ENCODE measurements at places on chromosomes 1 and 21.

DNA sequence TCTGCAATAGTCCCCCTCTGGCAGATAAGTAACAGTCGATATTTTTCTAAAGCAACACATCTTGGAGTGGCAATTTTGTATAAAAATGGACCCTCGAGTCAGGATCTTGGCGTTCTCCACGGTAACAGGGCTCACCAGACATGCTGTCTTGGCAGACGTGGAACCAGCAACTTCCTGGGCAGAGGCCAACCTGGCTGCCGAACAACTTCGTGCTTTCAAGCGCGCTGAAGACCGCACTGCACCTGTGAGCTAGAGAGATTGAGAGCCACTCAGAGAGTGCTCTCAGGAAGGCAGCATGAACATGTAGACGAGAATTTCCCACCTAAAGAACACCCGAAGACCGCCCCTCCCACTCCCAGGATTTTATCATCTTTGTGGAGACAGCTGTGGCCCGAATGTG, 7.3 kb downstream of the C1orf174 start:
- no peak for DNase-seq

- DNase-seq: no peak
These were observed 5.5 kb downstream of the RHOC start for GRCh38 chr1:112701227-112702066.

GRCh38 chr21:36910581-36911307, 55.7 kb downstream of the HLCS start:
- peak; percentile 86 for DNase-seq

DNA sequence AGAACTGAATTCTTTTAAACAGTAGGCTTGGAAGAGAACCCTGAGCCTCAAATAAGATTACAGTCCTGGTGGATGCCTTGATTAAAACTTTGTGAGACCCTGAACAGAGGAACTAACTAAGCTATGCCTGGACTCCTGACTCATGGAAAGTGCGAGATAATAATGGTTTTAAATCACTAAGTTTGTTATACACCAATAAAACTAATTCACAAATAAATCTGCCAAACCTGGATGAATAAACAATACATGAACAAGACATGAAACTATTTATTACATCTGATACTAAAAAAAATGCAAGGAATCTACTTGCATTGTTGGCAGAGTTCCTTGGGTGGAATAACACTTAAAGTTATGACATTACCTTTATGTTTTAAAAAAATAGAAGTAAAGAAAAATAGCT, 118.4 kb downstream of the PIGK start:
- no peak for DNase-seq

DNA sequence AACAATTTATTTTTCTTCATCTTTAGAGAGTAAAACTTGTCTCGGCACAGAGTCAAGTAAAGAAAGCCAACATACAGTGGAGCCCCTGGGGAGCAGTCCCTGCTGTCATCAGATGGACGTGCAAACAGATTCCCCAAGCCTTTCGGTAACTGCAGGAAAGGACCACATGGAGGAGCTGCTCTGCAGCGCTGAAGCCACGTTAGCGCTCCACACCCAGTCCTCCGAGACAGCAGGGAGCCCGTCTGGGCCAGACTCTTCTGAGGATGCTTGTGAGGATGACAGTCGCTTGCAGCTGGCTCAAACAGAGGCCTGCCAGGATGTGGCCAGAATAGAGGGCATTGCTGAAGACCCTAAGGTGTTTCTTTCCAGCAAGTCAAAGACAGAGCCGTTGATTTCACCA, 77.1 kb upstream of the SCCPDH start:
- DNase-seq: no peak

- no peak for DNase-seq
These were observed 1.7 kb upstream of the TNFRSF9 start for GRCh38 chr1:7942214-7942921.

DNA sequence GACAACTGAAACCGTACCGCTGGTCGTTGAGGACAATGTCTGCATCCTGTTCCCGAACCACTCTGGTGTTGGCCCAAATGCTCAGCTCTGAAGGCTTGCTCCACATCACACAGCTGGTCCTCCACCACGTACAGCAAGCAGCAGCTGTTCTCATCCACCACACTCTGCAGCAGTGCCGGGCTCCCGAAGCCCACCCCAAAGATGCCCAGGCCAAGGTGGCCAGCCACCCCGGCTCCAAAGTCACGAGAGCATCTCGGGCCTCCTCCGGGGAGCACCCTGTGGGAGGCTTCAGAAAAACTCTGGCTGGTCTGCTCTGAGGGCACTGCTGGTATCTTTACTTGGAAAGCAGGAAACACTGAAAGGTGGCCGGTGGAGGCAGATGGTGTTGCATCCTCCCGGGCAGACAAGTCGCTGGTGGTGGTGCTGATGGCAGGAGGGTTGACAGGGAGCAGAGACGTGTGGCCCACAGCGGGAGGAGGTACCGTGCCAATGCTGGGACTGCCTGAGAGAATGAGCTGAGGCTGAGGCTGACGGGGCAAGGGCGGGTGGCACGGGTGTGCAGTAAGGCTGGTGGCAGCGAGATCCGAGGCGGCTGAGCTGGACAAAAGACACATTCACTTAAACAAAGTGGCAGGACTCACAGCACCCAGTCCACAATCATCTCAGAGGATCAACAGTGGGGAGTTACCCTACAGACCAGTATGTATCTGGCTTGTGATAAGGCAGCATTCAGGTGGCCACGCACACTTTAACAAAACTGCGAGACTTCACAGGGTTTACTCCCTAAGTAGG, 6.5 kb upstream of the CCDC27 start:
- no peak for DNase-seq

DNA sequence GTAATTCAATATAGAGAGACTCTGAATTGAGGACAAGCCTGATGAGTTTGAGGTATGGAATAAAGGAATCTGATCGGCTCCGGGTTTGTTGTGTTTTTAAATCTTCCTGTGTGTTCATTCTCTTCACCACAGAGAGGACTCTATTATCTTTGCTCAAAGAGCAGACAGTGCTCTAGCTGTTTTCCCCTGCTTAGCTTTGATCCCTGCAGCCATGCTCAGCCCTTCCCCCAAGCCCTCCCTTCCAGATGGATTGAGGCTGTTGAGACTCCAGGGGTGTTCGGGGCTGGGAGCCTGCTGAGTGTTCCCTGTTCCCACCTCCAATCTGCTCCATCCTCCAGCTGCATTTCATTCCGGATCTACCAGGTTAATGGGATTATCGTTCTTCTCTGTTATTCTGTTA, 74.2 kb upstream of the CXADR start:
- DNase-seq: no peak

DNA sequence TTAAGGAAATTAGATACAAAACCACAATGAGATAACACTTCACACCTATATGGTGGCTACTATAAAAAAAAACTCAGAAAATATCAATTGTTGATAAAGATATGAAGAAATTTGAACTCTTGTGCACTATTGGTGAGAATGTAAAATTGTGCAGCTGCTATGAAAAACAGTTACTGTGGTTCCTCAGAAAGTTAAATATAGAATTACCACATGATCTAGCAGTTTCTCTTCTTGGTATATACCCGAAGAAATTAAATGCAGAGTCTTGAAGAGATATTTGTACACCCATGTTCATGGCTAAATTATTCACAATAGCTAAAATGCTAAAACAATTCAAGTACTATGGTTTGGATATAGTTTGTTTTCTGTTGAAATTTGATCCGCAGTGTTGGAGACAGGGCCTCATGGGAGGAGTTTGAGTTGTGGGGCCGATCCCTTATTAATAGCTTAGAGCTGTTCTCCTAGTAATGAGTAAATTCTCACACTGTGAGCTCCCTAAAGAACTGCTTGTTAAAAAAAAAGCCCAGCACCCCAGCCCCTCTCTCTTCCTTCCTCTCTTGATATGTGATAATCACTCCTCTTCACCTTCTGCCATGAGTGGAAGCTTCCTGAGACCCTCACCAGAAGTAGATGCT, 1412.1 kb downstream of the PLA2G4A start:
- no peak for DNase-seq

DNA sequence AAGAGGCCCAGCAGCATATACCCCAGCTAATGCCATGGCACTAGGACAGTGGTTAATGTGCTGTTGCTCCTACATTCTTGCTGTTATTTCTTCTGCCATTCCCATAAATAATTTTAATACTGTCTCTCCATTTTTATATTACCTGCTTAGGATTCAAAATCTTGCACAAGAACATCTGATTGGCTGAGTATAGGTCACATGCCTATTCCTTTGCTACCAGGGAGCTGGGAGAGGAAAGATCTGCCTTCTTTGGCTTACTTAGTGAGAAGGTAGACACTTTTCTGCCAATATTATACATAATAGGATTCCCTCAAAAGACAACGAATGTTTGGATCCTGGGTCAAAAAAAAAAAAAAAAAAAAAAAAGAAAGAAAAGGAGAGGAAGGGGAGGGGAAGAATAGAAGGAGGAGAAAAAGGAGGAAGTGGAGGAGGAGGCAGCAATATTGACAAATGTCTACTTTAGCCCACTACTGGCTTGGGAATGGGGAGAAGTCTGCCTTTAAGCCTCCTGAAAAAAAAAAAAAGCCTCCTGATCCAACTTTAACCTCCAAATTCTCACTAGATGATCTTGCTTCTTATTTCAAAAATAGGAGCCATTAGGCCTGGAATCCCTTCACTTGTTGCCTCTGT, 134.5 kb upstream of the HNRNPU start:
- DNase-seq: no peak

DNA sequence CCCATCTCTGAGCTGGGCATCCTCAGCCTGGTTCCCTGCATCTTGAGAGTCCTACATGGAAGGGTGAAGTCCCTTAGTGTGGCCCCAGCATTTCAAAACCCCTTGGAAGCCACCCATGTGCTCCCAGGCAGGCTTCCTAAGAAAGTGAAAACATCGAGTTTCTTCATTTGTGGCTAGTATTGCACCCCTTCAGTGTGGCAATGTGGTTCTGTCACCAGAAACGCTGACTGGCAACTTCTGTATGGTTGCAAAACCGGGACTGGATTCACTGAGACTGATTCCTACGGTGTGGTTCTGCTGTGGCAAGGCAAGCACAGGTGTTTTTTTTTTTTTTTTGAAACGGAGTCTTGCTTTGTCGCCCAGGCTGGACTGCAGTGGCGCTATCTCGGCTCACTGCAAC, 9.0 kb upstream of the IFNGR2 start:
- no peak for DNase-seq

- DNase-seq: no peak
These were observed 14.9 kb downstream of the KLHDC7A start for GRCh38 chr1:18495635-18496034.

- DNase-seq: no peak
These were observed 486.2 kb upstream of the VAMP3 start for GRCh38 chr1:7284839-7285435.

- DNase-seq: no peak
These were observed 35.7 kb upstream of the FAM163A start for GRCh38 chr1:179707406-179707805.

- DNase-seq: no peak
These were observed 48.9 kb upstream of the DIP2A start for GRCh38 chr21:46409641-46410406.

GRCh38 chr1:197738927-197739326, 36.4 kb downstream of the DENND1B start:
- no peak for DNase-seq

DNA sequence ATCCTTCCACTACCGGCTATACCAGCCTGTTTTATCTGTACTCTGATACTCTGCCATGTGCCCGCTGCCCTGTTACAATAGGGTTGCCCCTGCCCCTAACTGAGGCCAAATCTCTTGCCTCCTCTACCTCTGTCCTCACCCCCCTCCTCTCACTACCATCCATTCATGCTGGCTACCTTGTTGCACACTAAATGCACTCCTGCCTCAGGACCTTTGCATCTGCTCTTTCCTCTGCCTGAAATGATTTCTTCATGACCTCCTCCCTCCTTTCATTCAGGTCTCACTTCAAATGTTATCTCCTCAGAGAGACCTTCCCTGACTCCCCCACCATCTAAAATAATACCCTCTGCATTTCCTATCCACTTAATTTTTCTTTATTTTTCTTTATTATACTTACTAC, 7.7 kb upstream of the SYDE2 start:
- no peak for DNase-seq

GRCh38 chr1:190192627-190193026, 285.0 kb downstream of the BRINP3 start:
- DNase-seq: no peak

DNA sequence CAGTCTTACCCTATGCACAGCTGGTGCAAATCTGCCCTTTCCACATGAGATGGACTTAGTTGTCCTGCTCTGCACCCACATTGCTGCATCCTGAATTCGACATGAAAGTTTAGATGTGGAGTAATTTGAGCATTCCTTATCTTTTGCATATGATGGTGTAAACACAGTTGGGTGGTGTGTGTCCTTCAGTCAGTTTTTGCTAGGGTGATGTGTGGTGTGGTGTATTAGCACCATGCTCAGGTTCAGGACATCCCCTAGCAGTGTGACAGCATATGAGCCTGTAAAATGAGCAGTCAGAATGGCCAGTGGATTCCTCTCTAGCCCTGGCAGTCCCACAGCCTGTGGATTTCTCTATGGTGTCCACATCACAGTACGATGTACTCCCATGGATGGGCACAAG, 42.6 kb upstream of the CD101 start:
- DNase-seq: no peak

GRCh38 chr1:115714572-115715141, 53.9 kb downstream of the CASQ2 start:
- DNase-seq: no peak

DNA sequence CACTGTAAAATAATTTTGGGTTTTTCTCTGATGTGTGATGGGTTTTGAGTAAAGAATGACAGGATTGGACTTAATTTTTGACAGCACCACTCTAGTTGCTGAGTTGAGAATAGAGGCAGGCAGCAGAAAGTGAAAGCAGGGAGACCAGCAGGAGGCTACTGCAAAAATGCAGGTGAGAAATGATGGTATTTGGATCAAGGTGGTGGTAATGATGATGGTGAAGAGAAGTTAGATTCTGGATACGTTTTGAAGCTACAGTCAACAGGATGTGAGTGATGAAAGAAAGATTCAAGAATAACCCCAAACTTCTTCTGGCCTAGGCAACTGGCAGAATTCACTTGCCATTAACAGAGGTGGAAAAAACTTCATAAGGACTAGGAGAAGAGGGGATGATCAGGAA, 14.8 kb upstream of the AK5 start:
- no peak for DNase-seq

DNA sequence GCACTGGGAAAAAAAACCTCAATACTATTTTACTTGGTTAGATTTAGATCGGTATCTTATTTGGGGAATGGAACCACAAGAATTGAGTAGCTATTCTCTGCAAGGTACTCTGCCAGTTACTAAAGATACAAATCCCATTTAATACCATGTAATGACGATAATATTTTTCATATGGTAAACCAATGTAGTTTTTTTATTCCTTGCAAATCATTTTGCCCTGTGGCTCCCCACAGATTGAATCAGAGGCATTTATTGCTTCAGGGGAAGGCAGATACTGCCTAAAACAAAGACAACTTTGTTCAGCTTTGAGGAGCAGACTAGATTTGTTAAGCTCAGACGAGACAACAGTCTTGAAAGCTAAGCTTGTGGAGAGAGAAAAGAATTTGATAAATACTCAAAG, 226.7 kb upstream of the RUNX1 start:
- no peak for DNase-seq
